ENCODE measurements at places on chromosomes 6 and 20.

DNA sequence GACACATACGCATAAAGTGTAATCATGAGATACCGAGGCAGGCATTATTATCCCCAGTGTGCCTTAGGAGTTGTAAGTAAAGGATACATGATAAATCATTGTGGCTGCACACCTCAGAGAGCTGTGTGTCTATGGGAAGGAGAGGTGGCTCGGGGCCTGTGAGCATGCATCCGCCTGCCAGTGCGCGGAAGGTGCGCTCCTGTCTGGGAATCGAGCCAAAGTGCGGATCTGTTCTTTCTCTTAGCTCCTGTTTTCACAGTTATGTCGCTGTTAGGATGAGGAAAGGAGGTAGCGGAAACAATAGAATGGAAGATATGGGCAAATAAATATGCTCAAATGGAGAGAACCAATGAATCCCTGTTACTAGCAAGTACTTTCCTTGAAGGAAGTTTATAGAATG lies 98.0 kb downstream of the ANKRD6 start:
- no peak for DNase-seq

DNA sequence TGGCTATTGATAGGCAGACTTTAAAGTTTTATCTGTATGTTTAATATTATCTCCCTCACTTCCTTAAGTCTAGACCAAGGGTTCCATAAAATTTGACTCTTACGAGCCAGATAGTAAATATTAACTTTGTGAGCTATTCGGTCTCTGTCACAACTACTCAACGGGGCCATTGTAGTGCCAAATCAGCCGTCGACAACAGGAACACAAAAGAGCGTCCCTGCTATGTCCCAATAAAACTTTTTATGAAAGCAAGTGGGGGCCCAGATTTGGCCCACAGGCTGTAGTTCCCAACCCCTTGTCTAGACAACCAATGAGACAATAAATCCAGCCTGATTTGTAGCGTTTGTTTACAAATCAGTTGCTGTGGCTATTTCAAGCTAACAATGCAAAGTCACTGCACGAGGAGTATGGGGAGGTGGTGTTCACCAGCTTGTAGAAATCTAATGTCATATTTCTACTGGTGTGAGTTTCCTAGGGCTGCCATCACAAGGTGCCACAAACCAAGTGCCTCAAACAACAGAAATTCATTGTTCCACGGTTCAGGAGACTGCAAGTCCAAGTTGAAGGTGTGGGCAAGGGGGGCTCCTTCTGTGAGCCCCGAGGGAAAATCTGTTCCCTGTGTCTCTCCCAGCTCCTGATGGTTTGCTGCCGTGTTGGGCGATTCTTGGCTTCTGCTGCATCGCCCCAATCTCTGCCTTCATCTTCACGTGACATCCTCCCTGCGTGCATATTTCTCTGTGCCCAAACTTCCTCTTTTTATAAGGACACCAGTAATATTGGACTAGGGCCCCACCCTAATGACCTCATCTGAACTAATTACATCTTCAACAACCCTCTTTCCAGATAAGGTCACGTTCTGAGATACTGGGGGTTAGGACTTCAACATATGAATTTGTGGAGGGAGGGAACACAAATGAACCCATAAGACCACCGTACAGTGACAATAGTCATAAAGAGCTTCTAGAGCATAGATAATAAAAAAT lies 356.0 kb upstream of the JARID2 start:
- DNase-seq = no peak

- DNase-seq = no peak
Observed at GRCh38 chr6:166921570-166921969, 34.8 kb downstream of the RNASET2 start.

GRCh38 chr6:150172929-150173328 lies 30.1 kb downstream of the PPP1R14C start:
- DNase-seq = no peak

DNA sequence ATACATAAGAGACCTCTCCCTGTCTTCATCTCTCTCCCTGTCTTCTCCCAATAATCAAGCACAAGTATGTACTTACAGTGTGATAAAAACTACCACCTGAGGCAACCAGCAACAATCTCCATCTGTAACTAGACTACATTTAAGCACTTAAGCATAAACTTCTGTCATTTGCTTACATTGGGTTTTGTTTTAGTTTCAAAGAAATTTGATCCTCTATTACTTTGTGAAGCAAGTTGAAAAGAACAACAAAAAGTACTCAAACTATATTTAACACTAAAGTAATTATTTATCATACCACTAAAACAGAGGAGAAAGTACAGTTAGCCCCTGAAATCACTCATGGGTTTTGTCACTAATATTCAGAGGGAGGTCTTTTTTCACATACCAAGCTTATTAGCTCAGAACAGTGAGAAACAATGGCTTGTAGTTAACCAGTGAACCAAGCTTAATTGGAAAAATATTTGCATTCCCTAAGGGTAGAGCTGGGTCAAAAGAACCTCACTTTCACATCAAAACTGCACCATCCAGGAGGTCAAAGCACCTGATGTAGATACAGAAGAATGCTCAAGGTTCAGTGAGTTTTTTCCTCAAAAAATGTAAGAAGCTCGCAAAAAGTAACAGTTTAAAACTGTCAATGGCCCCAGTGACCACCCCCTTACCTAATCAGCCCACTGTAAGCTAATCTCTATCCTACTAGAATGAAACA lies 34.1 kb downstream of the DCDC2 start:
- no peak for DNase-seq

DNA sequence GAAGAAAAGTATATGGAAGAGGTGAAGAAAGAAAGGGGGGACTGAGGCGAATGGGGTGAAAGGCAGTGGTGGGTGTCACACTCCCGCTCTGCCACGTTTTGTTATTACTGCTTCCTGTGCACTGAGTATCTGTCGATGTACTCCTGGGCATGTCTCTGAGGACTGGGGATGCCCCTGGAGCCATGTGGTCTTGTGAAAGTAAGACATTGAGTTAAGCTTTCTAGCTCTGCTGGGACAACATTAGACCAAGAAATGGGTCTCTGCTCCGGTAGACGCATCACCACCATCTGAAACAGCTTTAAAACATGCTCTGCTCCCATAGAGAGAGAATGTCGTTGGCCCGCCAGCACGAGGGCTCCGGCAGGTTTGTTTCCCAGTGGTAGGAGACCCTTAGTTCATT lies 40.0 kb downstream of the IRF4 start:
- no peak for DNase-seq

DNA sequence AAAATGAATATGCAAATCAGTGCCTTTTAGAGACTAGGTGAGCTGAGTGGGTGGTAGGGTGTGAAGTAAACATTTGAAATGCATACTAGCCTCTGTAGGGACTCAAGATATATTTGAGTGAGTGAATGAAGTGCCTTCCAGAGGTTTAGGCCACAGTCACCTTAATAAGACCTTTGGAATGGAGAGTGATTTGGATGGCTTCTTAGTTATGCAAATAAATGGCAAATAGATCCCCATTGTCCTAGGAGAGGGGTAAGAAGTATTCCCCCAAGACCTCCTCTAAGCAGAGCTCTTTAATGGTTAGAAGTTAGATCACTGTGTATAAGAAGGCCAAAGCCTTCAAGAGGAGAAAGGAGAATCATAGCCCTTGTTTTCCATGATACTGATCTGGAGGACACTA lies 47.8 kb upstream of the IMPG1 start:
- no peak for DNase-seq

DNA sequence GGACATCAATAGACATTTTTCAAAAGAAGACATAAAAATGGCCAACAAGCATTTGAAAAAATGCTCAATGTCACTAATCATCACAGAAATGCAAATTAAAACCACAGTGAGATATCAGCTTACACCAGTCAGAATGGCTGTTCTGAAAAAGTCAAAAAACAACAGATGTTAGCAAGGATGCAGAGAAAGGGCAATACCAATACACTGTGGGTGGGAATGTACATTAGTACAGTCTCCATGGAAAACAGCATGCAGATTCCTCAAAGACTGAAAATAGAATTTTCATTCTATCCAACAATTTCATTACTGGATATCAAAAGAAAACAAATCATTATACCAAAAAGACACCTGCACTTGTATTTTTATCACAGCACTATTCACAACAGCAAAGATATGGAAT lies 85.3 kb downstream of the DCDC2 start:
- DNase-seq = no peak

- DNase-seq = no peak
Observed at GRCh38 chr20:12372557-12372956, 454.9 kb downstream of the BTBD3 start.

Data from stimulated activated CD8-positive, alpha-beta memory T cell treated with anti-CD3 and anti-CD28 coated beads, Interleukin-4, amount 100 ng/mL, for 1 hour (primary cell).